ACHN (cell line): ENCODE measurements at places on chromosomes 12 and 14.

- peak; percentile 24 for DNase-seq
Measured at GRCh38 chr12:53061404-53062010, 11.6 kb downstream of the TNS2 start.

- no peak for DNase-seq
Measured at GRCh38 chr12:123045678-123046077, 65.2 kb downstream of the ARL6IP4 start.

- DNase-seq = no peak
Measured at GRCh38 chr14:43983721-43984120, 523.4 kb downstream of the FSCB start.

DNA sequence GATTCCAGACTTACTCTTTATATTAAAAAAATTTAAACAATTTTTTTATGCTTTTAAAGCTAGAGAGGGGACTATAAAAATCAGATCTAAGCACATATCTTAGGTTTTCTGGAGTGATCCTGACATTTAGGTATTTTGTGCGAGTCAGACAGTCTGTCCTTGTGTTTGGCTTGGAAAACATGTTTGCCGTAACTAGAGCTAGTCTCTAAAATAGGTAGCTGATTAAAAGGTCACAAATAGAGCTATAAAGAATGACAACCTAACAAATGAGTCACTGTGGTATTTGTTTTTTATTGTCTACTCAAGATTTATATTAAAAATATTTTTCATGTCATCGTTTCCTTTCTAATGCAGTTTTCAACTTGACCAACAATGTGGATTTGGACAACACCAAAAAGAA is 73.4 kb downstream of the MNAT1 start:
- no peak for DNase-seq

- DNase-seq = peak; percentile 74
Measured at GRCh38 chr12:53299101-53299453, 418 bp upstream of the MYG1 start.

DNA sequence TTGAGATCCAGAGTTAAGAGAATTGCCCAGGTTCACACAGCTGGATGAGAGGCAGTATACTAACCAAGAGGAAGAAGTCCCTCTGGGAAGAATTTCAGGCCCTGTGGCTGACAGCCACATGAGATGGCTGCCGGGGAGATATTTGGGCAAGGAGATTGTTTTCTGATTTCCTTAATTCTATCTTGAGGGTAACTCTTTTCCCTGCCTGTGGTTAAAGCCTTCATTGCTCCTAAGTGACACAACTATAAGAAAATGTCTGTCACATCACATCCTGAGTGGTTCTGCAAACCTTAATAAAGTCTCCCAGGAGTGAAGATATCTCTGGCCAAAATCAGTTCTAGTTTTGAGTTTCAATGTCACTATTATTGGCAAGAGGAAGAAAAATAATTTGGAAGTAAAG is 9.6 kb downstream of the ARHGDIB start:
- no peak for DNase-seq

DNA sequence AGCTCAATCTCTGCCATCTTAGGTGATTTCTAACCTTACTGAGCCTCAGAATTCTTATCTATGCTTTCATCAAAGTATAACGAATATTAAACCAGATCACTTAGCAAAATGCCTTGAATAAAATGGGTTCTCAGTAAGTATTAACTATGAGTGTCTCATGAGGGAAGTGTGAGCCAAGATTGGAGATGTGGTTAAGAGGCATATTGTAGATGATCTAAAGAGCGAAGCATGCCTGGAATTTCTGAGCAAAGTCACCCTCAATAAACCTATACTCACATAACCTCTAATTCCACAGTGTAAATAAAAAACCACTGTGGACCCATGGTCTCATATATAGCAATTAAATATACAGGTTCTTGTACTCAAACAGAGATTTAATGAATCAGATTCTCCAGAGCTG is 193.1 kb upstream of the FSCB start:
- DNase-seq = peak; percentile 95

- DNase-seq = no peak
Measured at GRCh38 chr12:122732170-122732569, 1.5 kb upstream of the HCAR1 start.
